A549 treated with CORT108297 at 1 μM for 4 hours (cell line): ENCODE measurements at places on chromosomes 11 and 22. TPM values are rescaled to one million over a fixed set of nuclear protein-coding genes. Genes with fewer than 3 reads are reported as not detected.

The GSTT2B gene
- total RNA-seq = 0.21 to 0.47 TPM (median 0.35 TPM) in 5 replicates

The MYBPC3 gene
- total RNA-seq = 0.07 to 0.09 TPM (median 0.07 TPM) in 5 replicates

The SPON1 gene
- 0.08 TPM in 1 of 5 replicates, not detected in the others for total RNA-seq

The SYCE3 gene
- total RNA-seq = 0.23 to 0.34 TPM (median 0.30 TPM) in 3 of 5 replicates, not detected in the others

The SAA2 gene
- total RNA-seq = 0.22 to 0.24 TPM (median 0.22 TPM) in 3 of 5 replicates, not detected in the others
